ENCODE measurements at places on chromosomes 5 and 9.
A peak's percentile ranks its signal among the peaks of the same experiment; 100 is the strongest.

DNA sequence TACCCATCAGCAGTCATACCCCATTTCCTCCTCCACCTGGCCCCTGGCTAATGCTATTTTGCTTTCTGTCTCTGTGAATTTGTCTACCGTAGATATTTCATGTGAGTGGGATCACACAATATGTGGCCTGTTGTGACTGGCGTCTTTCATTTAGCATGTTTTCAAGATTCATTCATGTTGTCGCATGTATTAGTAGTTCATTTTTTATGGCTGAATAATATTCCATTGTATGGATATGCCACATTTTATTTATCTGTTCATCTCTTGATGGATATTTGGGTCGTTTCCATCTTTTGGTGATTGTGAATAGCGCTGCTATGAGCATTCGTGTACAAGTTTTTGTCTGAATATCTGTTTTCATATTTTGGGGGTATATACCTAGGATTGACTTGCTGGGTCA is 33.9 kb downstream of the PSD2 start:
- ATAC-seq = no peak

DNA sequence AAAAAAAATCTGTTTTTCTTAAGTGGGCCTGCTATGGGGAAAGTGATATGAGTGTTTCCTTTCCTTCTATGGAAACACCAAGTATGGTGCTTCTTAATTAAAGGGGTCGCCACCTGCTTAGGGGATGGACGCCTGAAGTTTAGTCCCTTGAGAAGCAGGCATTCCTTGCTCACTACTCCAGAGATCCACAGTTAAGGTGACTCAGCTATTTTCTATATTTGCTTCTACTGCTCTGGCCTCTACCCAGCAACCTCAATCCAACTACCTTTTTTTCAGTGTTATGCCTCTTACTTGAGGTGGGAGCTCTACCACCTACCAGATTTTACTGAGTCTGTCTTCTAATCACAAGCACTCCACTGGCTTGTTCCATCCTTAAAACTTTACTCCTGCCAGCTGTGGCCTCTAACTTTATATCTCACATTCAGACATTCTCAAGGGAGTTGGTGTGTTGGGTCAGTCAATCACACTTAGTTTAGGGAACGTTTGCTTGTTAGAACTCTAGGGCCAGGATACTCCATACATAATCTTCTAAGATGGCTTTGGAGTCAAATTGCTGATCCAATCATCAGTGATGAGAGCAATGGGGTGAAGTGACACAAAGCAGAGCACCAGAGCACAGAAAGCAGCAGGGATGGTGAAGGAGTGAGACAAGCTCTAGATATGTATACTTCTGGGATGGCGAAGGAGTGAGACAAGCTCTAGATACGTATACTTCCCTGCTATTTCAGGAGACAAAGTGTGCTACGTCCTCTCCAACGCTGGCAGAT is 708.1 kb downstream of the EFNA5 start:
- ATAC-seq = no peak

- no peak for ATAC-seq
Measured at GRCh38 chr5:112923148-112923917, 1.3 kb upstream of the REEP5 start.

DNA sequence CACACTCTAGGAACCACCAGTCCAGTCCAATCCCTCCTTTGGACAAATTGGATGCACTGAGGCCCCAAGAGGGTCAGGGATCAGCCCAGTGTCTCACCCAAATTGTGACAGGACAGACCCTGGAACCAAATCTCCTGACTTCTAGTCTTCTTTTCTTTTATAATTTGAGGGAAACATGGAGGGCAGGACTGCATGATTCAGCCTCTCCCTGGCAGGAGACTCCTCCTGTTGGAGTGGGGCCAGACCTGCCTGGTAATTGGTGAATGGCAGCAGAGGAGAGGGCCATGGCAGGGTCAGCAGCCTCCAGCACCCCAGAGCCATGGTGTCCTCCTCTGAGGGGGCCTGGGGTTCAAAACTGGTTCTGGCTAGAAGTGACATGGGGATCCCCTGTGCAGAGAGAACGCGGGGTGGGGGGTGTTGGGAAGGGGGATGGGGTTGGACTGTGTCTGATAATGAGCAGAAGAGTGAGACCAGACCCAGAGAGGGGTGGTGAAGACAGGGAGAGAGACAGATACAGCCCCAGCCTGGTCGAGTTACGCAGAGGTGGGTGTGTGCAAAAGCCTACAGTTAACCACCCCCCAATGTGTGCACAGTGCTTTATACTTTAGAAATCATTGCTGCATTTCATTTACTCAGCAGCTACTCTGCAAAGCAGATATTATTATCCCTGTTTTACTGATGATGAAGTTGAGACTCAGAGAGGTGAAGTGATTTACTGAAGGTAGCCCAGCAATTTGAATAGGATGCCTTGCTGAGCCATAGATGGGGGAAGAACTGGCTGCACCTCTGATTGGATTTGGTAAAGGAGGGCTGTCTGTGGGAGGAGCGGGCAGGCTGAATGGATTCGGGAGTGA is 3.8 kb upstream of the SYNPO start:
- ATAC-seq = no peak

DNA sequence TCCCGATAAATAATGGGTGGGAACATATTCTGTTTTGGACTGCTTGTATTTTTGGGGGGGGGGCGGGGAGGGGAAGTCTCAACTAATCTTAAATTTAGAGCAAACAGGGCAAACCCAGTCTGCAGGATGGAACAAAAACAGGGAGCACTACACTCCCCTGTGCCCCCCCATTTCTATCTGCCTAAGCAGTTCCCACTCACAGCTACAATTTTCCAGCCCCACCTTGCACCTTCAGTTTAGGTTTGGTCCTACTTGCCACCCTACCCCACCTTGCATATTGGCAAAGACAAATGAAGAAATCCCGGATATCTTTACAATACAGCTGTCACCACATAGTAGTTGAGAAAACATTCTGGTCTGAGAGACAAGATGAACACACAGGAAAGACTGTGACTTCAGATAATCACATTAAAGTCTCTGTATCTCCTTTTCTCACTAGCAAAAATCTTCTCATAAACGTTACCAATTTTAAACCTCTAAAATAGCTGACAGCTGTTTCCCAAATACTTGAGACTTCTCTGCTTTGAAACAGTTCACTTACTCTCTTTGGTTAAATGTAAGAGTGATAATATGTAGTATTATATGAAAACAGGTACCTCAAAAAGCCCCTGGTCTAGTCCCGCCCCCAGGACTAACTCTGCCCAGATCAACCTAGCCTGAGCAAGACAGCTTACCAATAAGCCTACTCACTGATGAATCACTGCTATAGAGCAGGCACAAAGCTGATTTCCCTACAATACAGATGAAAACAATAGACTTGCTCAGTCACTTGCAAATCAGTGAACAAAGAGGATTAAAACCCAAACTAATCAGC is 5.2 kb upstream of the RAPGEF6 start:
- no peak for ATAC-seq

GRCh38 chr5:66209350-66209749 is 65.2 kb downstream of the SREK1 start:
- peak; percentile 17 for ATAC-seq

- ATAC-seq = no peak
Measured at GRCh38 chr9:133280392-133280791, 5.4 kb upstream of the ABO start.

DNA sequence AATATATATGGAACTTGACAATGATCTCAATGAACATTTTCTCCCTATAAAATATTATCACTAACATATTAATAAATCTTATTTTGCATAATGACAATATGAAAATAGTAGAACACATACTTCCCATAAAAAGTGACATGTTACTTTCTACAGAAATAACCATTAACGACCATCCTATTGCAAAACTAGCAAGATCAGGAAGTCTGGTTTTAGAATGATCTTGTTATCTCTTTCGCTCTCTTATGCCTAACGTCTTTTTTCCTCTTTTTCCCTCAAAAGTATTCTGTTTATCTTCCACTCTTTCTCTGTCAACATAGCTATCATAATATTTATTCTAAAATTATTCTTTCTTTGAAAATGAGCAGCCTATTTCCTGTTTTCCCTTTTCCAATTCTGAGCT is 21.6 kb upstream of the C5orf46 start:
- no peak for ATAC-seq

- no peak for ATAC-seq
Measured at GRCh38 chr9:100401042-100401441, 25.9 kb upstream of the MSANTD3 start.

DNA sequence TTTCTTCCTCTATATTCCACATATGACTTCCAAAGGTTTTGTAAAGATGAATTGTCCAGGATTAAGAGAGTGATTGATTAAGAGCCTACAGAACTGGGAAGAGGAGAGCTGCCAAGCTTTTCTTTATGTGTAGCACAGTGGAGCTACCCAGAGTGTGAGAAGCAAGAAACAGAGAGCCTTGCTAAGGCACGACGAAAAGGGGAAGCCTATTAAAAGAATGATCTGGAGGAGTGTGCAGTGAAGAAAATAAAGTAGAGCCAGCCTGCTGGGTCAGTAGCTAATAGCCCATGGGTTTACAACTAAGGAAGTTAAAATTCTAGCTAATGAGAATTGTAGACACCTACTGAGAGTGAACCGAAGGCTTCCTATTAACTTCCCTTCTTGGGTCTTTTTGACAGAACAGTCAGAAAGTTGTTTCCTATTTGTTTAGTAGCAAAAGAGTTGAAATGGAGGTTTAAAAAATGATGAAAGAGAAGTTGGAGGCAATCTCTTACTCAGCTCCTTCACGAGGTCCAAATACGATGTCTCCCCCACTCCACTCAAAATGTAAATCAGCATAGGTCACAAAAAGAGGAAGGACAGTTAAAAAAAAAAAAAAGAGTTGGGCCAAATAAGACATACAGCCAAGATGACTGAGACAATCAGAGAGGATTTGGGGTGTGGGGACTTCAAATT is 957 bp upstream of the PRR16 start:
- no peak for ATAC-seq

- no peak for ATAC-seq
Measured at GRCh38 chr5:78544561-78545201, 103.9 kb downstream of the LHFPL2 start.

DNA sequence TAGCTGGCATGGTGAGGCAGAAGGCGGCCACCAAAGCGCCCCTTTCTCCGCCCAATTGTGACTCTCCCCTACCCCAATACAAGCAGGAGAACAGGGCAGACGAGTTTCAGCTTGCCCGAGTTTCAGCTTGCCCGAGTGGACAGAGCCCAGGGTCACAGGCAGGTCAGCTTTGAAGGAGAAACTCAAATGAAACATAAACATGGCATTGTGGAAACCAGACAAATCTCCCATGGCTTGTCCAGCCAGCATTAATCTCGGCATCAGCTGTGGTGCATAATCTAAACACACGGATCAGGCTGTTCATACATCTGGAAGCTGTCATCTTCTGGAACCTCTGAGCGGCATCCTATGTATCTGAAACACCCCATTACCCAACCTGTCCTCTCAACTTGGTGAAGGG is 16.9 kb downstream of the PTCH1 start:
- ATAC-seq = no peak

- ATAC-seq = no peak
Measured at GRCh38 chr5:112263469-112263868, 155.6 kb downstream of the EPB41L4A start.

GRCh38 chr5:142915813-142916424 is 145.7 kb downstream of the ARHGAP26 start:
- no peak for ATAC-seq

DNA sequence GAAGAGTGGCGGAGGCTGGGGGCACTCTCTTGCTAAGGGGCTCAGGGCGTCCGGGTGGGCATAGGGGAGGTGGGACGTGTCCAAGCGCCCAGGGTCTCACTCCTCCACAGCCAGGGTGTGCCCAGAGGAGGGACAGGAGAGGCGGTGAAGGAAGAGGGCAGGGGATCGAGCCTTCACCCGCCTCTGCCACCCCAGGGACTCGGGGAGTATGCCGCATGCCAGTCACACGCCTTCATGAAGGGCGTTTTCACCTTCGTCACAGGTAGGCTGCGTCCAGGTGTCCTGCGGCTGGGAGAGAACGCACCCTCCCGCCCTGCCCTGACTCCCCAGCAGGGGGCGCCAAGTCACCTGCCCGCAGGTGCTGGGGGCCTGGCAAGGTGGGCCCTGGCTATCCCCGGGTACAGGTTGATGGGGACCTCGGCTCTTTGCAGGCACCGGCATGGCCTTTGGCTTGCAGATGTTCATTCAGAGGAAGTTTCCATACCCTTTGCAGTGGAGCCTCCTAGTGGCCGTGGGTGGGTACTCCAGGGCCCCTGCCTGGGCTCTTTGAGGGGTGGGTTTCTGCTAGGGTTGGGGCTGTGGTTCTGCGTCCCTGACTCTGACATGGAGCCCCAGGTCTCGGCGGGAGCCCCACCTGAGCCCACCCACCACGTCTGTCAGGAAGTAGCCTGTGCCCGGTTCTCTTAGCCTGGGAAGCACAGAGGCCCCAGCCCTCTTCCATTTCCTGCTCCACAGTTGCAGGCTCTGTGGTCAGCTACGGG is 552 bp downstream of the TMEM141 start:
- ATAC-seq = no peak

- ATAC-seq = no peak
Measured at GRCh38 chr9:133996531-133997520, 4.7 kb upstream of the VAV2 start.

DNA sequence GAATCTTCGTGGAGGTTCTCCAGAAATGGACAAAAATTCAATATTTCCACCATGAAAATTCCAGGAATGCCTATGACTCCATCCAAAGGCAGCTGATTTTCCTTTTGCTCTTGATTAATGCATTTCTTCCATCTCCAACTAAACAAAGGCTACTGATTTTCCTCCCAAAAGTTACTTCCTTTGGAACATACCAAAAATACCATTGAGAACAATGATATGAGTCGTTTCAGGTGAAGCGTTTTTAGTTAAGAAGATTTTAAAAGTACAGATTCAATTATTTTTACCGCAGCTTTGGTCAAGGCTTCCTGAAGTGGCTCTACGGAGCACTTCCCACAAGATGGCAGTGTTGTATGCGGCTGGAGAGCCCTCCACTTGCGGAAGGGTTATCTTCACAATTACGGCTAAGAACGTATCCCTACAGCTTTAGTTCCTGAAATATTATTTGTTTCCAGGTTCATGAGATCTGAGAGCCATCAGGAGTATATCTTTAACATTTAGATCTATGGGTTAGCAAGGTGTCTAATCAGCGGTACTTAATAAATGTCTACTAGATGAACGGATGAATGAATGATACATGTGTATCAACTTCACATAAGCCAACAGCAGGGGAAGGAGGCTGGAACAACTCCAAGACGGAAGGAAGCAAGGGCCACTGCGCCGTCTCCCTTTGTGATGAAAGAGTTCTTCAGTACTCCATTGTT is 35.9 kb upstream of the ARSB start:
- peak; percentile 83 for ATAC-seq

GRCh38 chr5:87048156-87048555 is 219.5 kb upstream of the RASA1 start:
- no peak for ATAC-seq

DNA sequence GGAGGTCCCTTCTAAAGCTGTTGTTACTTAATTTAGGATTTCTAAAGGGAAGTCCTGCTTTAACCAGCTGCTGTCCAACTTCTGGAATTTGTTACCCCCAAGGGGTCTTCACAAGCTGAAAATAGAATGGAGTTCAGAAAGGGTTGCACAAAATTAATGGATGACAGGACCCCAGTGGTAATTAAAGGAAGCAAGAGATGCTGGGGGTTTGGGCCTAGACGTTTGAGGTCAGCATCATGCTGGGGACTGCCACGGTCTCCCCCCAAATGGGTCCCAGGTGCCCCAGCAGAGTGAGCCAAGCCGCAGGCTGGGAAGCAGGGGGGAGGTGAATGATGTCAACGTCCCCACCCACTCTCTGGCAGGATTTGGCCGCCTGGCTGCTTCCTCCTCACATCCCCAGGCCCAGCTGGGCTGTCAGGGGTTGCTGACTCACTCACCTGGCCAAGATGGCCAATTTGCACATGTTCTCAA is 97.5 kb upstream of the ARAP3 start:
- peak; percentile 29 for ATAC-seq

GRCh38 chr5:18465833-18466681 is 831.8 kb downstream of the TAF11L14 start:
- ATAC-seq = no peak

GRCh38 chr9:131640438-131641137 is 95.3 kb downstream of the PRRT1B start:
- no peak for ATAC-seq
